ENCODE measurements at places on chromosomes 12 and 14.

GRCh38 chr14:35332517-35333263, 40.5 kb downstream of the PSMA6 start:
- DNase-seq: no peak

- DNase-seq: no peak
These were observed 99.9 kb downstream of the PPM1H start for GRCh38 chr12:62834971-62835547.

DNA sequence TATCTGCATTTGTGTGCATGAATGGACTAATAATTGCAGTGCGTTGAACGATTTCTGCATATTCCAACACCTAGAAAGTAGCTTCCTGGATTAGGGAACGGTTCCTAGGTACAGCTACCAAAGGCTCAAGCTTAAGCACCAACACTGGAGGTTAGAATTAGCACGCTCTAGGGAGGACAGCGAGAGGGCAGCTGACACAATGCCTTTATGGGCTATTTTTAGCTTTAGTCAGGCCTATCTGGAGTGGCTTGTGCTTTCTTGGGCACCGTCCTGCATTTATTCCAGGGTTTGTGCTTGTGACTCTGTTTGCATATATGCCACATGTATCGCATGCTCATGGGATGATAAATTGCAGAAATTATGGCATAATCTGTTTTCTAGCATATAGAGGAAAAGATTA, 13.7 kb downstream of the ETV6 start:
- DNase-seq: no peak

DNA sequence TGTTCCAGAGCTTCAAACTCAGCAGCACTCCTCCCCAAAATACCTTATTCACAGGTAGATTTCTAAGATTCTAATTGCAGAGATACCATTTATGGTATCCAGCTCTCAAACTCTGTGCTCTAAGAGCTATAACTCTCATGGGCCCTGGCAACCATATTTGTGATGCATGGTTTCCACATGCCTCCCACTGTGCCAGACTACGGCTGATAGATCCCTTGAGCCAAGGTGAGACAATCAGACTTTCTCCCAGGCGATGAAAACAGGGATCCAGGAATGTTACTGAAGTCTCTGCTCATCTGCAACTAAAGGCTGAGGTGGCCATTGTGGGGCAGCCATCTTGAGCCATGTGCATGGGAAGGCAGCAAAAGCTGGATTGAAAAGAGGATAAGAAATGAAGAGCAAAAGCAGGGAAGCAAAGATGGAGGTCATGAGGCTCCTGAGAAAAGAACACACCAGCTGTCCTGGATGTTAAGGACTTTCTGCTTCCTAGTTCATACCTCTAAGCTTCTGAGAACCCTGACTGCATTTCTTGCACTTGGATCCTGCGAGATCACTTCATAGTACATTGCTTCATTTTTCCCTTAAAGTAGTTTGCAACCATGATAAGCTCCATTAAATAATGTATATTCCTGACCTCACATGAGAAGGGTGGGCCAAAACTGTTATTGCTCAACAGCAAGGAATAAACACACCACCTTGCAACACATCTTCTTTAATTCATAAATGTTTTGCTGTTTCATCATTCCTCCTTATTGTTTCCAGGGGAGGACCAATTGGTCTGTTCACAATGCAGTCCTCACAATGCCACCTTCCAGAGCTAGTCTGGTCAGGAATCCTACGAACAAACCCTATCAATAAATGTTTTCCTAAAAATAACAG, 5.4 kb downstream of the EGLN3 start:
- no peak for DNase-seq

DNA sequence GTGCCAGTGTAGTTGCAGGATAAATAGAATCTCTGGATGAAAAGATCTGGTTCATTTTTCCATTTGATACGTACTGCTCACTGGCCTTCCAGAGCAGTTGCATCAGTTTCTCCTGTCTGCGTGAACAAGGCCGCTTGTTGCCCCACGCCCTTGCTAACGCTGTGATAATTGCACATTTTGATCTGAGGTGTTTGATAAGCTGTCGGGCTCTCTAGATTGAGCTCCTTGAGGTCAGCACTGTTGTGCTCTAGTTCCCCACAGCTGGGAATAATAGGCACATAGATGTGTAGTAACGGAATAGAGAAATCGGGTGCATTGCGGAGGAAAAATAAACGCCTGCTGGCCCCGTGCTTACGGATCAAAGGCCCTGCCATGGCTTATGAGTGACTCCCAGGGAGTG, 42.8 kb upstream of the TRAF3 start:
- DNase-seq: no peak

GRCh38 chr14:90778571-90779255, 37.5 kb downstream of the TTC7B start:
- DNase-seq: peak; percentile 37

GRCh38 chr12:116299064-116299463, 21.6 kb upstream of the MED13L start:
- no peak for DNase-seq

DNA sequence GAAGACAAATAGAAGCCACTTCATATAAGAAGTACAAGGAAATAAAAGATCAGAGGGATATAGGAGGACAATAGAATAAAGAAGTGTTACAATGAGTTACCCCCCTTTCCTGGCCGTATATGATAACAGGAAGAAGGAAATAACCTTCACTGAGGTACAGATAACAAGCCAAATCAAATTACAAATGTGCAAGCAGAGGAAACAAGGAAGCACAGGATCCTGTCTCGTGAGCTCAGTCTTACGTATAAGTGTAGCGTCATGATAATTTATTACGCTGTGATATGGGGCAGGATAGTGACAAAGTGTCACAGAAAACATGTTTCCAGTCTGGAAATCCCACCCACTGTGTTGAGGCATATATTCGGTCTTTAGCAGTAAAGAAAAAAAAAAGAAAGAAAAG, 26.5 kb downstream of the CRACR2A start:
- no peak for DNase-seq

GRCh38 chr12:56341616-56342015, 2.9 kb downstream of the IL23A start:
- DNase-seq: no peak

DNA sequence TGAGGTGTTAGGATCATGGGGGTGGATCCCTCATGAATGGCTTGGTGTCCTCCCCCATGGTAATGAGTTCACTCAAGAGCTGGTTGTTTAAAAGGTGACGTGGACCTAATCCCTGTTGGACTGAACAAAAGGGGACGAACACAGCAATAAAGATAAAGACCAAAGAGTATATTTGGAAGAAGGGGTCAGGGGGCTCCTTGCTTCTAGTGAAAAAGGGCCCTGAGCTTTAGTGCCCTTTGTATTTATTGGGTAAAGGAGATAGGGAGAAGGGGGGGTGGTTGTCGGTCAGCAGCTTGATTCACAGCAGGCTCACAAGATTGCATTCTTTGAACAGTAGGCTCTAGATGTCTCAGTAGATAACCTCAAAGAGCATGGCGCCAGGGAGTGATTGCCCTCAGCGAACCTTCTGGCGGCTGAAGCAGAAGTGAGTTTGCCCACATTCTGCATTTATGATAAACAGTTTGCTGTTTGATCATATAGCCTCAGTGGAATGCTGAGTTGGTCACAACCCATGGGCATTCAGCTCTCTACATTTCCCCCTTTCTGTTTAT, 25.9 kb upstream of the MAPKAPK5 start:
- no peak for DNase-seq

DNA sequence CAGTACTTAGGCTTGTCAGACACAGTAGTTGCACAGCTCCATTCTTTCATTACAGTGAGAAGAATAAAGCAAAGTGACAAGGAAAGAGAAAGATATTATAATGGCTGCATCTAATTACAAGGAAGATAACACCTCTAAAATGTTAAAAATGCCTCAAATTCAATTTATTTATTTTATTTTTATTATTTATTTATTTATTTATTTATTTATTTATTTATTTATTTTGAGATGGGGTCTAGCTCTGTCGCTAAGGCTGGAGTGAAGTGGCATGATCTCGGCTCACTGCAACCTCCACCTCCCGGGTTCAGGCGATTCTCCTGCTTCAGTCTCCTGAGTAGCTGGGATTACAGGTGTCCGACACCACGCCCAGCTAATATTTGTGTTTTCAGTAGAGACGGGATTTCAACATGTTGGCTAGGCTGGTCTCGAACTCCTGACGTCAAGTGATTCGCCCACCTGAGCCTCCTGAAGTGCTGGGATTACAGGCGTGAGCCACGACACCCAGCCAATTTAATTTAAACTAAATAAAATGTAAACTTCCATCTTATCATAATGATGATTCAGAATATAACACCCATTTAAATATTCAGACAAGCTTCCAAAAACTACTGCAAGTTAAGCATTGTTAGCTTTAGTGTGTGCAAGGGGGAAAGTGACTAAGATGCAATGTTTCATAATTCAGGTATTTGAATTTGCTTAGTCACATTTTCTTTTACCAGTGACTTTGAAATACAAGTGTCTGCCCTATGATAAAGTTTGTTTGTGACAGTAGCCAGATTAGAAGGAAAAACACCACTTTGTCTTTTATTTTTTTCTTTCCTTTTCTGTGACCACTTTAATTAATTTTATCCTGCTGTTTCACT, 2.4 kb upstream of the CFAP54 start:
- DNase-seq: no peak

GRCh38 chr12:21818627-21819026, 44.1 kb upstream of the KCNJ8 start:
- DNase-seq: no peak

- DNase-seq: no peak
These were observed 154.0 kb downstream of the PIWIL1 start for GRCh38 chr12:130491421-130492357.

GRCh38 chr14:90521084-90521929, 124.5 kb downstream of the CALM1 start:
- DNase-seq: no peak

DNA sequence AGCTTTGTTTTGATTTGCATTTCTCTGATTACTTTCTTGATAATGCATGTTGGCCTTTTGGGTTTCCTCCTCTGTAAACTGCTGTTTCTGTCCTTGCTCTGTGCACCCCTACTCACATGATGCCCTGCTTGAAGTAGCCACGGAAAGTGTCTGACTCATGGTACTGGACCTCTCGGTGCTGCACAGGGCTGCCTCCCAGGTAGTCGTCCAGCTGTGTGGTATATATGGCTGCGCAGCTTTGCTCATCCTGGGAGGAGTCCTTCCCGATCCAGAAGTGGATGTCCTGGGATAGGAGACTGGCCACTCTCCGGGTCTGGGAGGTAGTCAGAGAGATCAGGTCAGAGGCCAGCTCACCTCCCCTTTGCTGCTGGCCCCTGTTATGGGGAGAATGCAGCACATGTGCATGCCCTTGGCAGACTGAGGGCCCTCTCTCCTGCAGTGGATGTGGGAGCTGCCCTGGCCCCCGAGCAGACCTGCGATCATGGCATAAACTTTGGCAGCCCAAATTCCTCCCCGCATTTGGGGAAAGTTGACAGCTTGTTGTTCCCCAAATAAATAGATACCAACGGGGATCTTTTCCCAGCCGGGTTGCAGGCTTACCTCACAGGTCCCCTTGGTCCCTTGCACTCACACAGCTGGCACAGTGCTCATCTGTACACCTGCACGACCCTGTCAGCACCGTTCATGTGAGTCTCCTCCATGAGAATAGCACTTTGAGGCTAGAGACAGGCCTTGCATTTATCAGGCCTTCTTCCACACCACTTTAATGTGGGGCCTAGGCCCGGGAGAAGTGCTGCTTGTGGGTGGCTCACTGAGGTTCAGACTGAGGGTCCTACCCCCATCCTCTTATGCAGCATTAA, 5.2 kb downstream of the AVIL start:
- DNase-seq: no peak

DNA sequence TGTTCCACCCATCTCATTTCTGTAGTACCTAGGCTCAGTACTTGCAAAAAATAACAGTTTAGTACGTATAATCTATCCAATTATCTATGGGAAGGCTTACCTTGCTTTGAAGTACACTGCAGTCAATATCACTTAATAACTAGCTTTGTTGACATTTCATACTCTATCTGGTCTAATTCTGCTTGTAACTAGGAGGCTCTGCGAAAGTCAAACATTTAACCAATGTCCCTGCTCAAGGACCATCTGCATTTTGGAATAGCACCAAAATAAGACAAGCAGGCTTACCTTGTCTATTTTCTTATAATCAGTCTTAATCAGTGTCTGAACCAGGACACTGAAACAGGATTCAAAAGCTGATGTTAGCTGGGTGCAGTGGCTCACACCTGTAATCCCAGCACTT, 39.9 kb downstream of the SLC25A47 start:
- no peak for DNase-seq

DNA sequence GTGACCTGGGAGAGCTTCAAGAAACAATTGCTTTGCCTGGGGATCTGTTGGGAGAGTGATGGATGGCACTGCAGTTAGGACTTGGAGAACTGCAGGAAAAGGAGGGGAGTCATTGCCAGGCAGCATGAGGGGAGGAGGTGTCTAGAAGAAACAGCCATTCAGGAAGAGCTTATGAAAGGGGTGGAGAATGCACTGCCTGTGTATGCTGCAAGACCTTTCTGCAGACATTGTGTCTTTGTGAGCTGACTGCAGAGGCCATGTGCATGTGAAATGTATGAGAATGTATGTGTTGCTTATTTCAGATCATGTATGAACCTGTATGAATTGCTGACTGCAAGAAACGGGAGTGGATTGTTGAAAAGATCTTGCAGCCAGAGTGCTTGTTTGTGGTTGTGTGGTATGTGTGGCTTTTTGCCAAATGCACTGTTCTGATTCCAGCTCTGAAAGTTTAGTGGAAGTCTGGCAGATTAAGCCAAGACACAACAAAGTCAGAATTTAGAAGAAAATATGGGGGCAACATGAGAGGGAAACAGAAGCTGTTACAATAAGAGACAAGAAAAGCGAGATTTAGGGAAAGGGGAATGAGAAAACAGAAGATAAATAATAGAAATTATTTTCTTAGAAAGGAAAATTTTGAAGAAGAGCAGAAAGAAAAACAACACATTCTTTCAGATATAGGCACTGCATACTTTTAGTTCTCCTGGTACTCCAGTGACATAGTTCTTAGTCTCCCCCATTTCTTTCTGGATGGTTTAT, 9.8 kb upstream of the RIMKLB start:
- DNase-seq: no peak

DNA sequence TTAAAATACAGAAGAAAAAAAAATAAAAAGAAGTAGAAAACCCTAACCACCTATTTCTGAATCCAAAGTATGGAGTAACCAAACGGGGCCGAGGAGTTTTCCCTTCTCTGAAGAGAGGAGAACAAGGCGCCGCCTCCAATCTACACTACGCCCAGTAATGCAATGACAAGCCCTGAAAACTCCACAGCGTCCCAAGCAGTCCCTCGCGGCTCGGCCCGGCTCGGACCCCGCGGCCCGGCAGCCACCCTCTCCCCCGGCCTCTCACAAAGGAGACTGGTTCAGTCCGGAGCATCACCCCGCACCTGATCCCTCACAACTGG, 371 bp downstream of the CHD8 start:
- no peak for DNase-seq

GRCh38 chr14:104971447-104972240, 6.5 kb downstream of the AHNAK2 start:
- DNase-seq: no peak
